HS-27A (cell line): ENCODE measurements at places on chromosomes 1 and 21.

DNA sequence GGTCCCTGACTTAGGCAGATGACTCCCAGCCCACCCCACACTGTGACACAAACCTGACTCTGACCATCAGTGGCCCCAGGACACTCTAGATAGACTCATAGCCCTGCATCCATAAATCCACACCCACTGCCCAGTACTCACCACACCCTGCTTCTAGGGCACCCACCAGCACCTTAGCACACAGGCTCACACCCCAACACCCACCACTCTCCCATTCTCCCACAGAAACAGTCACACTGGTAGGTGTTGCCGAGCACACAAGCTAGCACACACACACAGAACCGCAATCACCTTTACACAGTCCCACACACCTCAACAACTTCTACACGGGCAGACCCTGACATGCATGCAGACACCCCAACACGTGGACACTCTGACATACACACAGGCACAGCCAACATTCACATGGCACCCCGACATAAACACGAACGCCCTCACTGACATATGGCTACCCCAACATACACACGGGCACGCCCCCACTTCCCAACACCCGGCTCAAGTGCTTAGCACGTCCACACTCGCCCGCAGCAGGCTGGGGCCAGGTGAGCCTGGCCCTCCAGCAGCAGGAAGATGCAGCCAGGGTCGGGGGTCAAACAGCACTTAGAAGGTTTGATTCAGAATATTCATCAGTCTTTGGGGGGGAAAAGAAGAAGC is 105.5 kb upstream of the TARDBP start:
- DNase-seq = no peak

- no peak for DNase-seq
These were observed 936 bp downstream of the PAQR6 start for GRCh38 chr1:156246781-156247459.

DNA sequence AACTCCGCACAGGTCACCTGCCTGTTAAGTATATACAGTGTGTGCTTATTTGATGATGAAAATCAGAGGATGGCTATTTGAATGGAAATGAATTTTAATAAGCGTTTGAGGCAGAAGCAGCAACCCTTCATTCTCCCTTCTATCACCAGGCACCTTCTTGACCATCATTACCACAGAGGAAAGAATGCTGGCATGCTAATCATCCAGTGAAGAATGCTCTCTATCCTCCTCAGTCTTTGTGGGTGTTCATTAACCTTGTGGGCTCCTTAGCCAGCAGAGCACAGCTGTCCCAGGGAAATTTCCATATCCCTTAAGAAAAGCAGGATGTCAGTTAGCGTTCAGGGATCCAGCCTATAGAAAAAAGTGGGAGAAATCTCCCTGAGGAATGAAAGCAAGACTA is 428.0 kb upstream of the CAMK1G start:
- no peak for DNase-seq

GRCh38 chr1:198549866-198550265 is 9.4 kb upstream of the ATP6V1G3 start:
- DNase-seq = no peak

DNA sequence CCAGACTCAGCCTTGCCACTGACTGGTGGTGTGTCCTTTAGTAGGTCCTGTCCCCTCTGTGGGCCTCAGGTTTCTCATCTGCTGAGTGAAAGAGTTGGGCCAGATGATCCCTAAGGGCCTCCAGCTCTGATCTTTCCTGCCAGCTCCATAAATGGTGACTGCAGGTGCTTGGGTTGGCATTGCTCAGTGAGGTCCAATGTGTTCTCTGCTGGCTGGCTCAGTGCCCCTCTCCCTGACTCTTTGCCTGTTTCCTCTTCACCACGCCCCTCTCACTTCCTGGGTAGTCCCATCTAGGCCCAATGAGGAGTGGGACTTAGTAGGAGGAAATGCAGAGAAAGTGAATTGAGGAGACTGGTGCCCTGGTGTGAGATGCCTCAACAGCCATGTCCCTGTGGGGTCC is 36.6 kb downstream of the UBE2T start:
- no peak for DNase-seq

DNA sequence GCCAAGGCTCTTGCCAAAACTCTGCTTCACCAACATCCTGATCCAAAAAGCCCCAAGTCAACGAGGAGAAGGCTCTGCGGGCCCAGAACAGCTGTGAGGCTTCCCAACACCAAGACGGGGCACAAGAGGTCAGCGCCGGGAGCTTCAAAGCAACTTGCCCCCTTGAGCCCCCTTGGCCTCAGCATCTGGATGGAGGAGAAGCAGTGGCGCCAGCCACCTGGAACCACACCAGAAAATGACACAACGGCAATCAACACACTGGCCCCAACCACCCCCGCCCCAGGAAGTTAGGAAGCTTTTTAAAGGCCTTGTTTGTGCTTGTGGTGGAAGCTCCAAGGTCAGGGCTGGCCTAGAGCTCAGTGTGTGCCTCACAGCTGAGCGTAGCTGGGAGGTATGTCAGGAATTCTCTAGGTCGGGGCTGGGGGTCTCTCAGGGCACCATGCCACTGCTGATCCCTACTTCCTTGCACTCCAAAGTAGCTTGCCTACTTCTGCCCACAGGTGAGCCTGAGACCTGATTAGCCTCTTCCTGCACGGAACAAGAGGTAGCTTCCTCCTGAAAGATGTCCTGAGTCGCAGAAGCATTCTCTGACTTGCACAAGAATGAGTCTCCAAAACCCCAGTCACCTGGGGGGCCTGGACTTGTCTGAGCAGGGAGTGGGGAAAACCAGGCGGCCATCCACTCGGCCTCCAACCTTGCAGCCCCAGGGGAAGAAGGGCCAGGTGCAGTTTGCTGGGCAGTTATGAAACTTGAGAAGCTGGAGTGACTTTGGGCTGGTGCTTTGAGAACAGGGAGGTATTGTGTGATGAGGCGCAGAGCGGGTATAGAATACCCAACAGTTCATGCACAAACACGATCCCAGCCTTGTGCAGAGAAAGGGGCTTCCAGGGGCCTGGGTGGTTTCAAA is 9.7 kb upstream of the SRP9 start:
- DNase-seq = no peak

GRCh38 chr21:42337276-42337675 is 13.5 kb downstream of the TFF2 start:
- no peak for DNase-seq

- no peak for DNase-seq
These were observed 23.9 kb downstream of the GNAT2 start for GRCh38 chr1:109595531-109595930.

DNA sequence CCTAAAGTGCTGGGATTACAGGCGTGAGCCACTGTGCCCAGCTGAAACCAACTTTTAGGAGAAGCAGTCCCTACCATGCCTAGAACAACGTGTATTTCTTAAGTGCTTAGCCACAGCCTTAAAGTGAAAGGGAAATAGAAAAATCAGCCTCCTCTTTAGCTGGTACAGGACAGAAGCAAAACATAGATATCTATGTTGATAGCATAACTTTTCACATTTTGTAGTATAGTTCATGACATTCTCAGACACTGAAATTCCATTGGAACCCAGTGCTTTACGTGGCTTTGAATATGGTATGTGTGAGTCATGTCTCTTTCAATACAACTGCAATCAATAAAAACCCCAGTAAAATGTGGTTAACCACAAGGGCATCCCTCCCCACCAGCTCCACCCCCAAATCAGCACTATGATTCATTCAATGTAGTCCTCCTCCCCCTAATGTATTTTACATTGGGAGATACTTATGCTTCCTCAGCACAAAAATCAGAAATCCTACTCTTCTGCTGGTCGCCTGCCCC is 32.1 kb downstream of the TGFB2 start:
- peak; percentile 89 for DNase-seq
